ENCODE measurements at places on chromosomes 11 and 22.

DNA sequence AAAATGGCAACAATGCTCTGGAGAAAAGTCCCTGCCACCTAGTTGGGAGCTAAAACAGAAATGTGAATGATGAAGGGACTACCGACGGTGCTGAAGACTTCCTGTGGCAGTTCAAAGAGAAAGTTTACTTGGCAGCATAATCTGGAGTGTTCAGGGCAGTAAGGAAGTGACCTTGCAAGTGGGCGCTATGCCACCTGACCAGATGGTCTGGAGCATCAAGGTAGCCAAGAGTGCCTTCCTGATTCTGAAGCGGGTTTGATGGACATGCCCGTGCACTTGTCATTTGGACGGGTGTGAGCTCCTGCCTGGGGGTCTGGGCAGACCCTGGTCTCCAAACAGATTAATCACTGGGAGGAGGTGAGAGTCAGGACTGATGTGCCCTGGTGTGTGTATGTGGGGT is 1.8 kb upstream of the SNX19 start:
- no peak for DNase-seq

GRCh38 chr11:109772892-109773291 is 320.3 kb upstream of the ZC3H12C start:
- DNase-seq, result no peak

DNA sequence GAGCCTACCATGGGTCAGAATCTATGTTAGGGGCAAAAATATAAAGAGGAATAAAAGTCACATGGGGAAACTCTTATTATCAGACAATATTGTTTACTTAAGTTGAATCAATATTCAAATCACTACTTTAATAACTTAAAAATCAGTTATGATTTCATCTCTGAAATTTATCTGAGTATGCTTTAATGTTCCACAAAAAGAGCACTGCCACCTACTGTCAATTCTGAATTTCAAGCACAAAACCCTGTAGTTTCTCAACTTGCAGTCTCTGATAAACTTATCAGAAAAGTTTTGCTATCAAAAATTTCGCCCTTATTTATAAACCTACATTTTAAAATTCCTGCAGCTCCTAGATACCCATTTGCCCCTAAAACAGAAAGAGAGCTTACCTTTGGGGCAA is 47.3 kb downstream of the RDX start:
- no peak for DNase-seq

DNA sequence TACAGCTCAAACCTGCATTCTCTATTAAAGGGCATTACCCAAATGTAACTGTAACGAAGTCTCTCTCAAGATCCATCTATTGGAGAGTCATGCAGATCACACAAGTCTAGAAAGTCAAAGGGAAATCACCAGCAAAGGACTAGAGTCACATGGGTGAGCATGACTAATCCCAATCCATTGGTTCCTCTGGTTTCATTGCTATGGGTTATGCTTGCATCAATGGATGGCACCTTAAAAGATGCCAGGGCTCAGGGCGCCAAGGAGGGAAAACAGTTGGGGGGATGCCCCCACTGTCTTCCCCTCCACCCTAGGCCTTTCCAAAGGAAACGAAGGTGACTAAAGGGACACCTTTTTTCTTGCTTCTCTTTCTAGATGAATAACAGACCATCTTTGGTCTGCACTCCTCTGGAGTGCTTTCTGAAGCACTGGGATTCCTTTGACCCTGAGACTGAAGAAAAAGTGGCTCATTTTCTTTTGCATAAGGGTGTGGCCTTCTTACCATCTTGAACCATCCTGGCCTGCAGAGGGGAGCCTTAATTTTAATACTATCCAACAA is 8.1 kb downstream of the NXPE4 start:
- DNase-seq, result no peak

DNA sequence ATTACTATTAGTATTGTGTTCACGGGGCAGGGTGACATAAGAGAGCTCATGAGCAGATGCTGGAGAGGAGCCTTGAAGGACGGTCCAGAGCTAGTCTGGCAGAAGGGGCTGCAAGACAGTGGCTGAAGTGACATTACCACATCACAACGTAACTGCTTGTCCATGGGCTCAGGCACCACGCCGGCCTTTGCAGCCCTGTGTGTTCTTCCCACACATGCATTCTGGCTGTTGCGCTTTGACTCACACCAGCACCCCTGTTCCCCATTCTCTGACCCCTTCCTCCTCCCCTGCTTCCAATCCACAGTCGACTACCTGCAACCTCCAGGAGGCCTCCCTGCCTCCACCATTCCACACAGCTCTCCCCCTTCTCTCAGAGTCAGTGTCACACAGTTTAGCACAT is 103.3 kb downstream of the ME3 start:
- DNase-seq, result no peak

All from substantia nigra (tissue), 51 donors.